ENCODE measurements at places on chromosomes 2 and 18. TPM values are rescaled to one million over a fixed set of nuclear protein-coding genes. Genes with fewer than 3 reads are reported as not detected.

DNA sequence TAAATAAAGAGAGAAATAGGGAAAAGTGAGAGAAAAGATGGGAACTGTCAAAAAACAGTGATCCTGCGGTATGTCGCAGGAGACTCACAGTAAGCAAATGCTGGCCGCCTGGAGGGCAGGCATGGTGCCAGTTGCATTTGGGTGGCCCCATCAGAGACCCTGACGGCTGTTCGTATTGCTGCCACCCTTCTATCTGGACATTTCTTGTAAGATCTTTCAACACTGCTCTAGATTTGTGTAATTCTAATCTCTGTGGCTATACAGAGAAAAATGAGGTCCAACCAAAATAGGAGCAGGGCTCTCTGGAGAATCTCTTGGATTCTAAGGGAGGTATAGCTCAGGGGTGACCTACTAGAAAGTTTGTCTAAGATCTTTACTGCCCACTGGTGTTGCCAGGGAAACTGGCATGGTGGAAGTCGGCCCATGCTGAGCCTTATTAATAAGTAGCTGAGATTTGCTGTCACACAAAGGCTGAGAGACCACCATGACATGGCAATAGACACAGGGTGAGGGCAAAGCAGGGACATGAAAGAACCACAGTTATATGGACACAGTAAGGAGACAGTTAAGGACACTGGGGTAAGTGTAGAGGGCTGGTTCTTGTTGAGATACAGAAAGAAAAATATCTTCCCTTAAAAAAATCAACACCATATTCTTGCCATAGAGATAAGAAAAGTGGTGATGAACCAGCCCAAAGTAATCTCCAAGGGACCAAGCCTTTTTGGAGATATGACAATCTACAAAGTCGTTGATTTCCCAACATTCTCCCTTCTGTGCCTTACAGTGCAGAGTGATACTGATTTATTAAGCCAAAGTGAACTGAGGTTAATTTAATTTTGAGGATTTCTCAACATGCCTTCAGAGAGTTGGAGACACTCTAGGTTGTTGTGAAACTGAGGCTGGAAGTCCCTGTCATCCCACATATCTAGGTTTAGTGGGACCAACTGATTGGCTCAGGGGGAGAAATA is 26.4 kb upstream of the FZD7 start:
- no peaks in the 10 kb centered on the region for H3K36me3 ChIP-seq
- H3K27ac ChIP-seq: no peak overlapping the region
- no peak overlapping the region for H3K4me3 ChIP-seq
- peaks cover 8% of the 10 kb centered on the region for H3K4me1 ChIP-seq
- DNase-seq: no peak

DNA sequence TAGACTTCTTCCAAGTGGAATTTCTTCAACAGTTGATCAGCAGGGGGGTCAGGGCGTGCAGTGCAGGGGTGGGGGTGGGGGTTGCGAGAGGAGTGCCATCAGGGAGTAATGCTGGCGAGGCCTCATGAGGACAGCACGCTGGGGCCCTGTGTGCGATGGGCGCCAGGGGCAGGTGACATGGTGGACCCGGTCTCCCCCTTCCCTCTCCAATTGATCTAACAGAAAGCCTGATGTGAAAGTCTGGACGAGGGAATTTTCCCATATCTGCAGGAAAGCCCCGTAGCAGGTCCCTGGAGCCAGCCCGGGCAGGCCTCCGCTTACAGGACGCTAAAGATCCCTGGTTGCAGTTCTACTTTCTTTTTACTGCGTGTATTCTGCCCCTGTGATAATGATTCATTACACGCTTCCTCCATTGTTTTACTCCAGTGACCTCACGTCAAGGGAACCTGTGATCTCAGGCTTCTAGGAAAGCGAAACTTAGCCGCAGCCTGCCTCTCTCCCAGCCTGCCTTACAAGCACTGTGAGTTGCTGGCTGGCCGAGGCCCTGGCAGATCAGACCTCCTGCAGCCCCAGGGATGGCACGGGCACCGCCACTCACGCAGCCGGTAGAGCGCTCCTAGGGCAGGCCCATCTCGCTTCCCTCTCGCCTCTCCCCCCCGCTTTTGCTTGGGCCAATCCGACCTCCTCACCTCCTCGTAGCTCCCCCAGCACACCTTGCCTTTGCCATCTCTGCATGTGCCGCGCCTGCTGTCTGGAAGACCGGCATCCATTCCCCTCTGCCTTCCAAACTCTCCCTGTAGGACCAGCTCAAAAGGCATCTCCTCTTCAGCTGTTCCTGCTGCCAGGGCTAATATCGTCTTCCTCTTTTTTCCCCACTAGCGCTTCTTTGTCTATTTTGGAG is 19.2 kb downstream of the NEURL3 start:
- H3K4me1 ChIP-seq: peaks cover 19% of the 10 kb centered on the region
- H3K27me3 ChIP-seq: no peaks in the 10 kb centered on the region

DNA sequence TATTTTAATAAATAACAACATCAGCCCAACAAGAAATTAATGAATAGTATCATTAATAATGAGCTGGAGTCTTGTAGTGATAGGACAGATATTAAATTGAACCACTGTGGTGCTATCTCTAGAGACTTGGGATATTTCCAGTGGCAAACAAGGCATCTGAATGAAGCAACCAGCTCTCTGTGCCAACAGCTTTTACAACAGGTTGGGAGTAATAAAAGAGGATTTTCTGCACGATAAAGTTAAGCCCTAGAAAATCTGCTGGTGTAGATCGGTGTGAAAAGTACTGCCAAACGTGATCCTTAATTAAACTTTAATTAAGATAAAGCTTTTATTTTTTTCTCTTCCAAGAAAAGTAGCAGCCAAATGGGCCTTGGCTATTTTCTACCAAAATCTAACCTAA is 385.5 kb downstream of the NR4A2 start:
- no peak for DNase-seq
- H3K27ac ChIP-seq: no peak overlapping the region
- no peak overlapping the region for H3K4me3 ChIP-seq
- H3K4me1 ChIP-seq: no peaks in the 10 kb centered on the region

DNA sequence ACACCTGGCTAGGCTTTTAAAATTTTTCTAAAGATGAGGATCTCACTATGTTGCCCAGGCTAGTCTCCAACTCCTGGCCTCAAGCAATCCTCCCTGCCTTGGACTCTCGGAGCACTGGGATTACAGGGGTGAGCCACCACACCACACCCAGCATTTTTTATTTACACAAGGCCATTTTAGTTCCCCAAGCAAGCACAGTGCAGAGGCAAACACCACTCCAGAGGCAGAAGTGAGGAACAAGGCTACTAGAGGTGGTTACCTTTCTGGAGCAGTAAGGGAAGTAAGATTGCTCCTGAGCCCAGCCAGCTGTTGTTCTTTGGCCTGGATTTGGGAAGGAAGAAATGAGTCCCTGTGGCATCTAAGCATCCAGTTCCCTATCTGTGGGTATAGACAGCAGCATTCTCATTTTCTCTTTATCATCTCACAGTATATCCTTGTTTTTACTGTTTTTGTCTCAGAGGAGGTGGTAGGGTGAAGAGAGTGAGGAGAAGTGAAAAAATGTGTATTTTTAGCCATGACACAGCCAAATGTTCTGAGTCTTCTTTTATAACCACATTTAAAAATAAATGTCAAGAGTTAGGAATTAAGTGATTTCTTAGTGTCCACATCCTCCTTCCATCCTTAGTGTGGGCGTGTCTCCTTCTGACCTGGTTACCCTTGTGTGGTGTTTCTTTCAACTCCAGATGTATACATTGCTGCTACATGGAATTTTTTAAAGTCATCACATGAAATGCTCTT is 10.5 kb upstream of the TTC39C start:
- no peak overlapping the region for H3K4me3 ChIP-seq
- no peak for DNase-seq
- no peaks in the 10 kb centered on the region for H3K36me3 ChIP-seq
- peak overlapping the region; percentile 35 for H3K27ac ChIP-seq
- H3K27me3 ChIP-seq: no peaks in the 10 kb centered on the region

DNA sequence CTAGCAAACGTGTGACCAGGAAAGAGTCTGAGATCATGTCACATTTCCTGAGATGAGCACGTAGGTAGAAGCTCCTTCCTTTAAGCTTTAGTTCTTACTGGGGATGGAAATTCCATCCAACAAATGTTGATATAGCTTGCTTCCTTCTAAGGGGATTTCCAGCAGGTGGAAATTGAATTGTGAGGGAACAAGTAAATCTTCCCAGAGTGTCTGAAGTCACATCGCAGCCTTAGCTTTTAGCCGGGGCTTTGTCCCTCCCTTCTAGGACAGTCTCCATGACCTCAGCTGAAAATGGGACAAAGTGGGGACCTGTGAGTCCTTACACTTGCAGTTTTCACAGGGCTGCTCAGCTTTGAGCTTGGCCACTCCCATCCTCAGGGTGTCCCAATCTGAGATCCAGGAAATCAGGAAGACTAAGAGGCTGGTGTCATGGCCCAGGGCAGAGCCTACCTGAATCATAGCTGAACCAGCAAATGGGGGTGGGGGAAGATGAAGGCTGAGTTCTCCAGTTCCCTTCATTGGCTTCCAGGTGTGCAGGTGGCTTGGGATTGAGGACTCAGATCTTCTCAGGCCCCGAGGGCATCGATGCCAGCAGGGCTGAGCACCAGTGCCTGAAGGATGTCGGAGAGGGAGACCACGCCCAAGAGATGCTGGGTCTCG is 8.3 kb downstream of the PRKAG3 start:
- no peaks in the 10 kb centered on the region for H3K36me3 ChIP-seq
- H3K27ac ChIP-seq: no peak overlapping the region
- H3K27me3 ChIP-seq: peaks cover 39% of the 10 kb centered on the region
- H3K4me3 ChIP-seq: no peak overlapping the region
- DNase-seq: no peak
- H3K4me1 ChIP-seq: peaks cover 2% of the 10 kb centered on the region

Gene ASPRV1
- total RNA-seq: 2.3 TPM

Gene PSMD14
- total RNA-seq: 18.6 TPM

Measured in naive thymus-derived CD8-positive, alpha-beta T cell (primary cell).